ENCODE measurements at places on chromosomes 7 and 10.

DNA sequence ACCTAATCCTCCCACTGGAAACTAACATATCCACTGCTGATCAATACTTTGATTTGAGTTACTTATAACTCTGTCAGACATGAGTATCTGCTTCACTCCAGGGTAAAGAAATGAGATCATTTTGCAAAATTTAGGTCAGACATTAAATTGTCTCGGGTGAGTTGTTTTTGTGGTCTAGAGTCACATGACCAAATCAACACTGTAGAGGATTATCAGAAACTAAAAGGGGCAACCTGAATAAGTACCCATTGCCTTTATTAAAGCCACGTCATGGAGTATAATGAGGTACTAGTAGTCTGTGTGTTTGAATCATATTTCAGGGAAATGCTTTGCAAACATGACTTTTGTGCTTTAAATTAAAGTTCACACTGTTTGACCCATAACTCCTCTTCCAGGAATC is 107.7 kb upstream of the ADO start:
- no peak for DNase-seq

DNA sequence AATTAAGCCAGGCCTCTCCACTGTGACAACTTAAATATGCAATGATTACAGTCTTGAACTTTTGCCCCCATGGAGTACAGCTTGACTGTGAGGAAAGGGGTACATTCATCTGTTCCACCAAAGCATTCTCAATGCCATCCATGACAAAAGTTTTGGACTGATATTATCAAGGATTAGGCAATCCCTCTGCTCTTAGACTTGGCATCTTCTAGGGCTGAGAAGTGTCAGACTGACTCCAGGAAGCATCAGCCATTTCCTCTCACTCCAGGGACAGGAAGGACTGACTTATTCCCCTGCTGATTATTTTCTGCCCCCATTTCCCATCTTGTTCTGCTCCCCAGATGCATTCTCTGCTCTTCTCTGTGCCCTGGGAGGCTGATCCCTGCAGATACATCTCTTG is 69.7 kb downstream of the ZNF365 start:
- DNase-seq, result no peak

DNA sequence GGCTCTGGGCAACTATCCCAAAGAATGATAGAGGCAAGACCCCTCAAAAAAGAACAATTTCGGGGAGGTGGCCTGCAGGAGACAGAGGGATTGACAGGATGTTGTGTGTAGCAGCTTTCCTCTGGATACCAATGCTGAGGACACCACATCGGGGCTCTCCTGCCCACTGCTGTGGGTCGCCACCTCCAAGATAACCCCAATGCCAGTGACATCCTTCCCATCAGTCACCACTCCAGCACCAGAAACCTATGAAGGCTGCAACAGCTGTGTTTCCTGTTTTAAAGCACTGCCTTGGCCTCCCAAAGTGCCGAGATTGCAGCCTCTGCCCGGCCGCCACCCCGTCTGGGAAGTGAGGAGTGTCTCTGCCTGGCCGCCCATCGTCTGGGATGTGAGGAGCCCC is 17.6 kb downstream of the ARHGAP19 start:
- no peak for DNase-seq

GRCh38 chr10:25756784-25757183 is 177.2 kb upstream of the MYO3A start:
- DNase-seq, result no peak

- DNase-seq, result no peak
Measured at GRCh38 chr10:73645251-73645650, 4.0 kb upstream of the MYOZ1 start.

Measured in LoVo (cell line).